NCI-H226 (cell line): ENCODE measurements at places on chromosomes 6 and 20.

DNA sequence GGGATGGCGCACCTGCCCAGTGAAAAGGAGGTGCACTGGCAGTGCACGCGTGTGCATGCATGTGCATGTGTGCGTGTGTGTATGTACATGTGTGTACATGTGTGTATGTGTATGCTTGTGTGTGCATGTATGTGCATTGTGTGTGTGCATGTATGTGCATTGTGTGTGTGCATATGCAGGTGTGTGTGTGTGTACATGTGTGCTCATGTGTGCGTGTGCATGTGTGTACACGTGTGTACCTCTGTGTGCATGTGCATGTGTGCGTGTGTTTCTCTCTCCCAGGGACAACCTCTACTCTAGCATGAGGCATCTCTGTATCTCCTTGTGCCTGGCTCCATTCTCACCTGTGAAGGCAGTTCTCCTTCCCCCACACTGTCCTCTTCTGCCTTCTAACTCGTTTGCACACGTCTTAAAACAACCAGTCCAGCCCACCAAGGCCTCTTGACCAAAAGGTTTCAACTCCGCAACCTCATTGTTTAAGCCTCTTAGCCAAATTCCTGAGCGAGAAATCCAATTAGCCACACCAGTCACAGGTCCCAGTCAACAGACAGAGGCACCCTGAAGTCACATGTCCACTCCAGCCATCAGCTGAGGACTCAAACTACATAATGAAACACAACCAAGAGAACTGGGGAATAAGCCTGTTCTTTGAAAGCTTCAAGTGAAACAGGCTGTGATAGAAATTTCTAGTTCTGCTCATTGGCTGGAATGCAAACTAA is 103.5 kb upstream of the PTPRT start:
- no peak for DNase-seq

DNA sequence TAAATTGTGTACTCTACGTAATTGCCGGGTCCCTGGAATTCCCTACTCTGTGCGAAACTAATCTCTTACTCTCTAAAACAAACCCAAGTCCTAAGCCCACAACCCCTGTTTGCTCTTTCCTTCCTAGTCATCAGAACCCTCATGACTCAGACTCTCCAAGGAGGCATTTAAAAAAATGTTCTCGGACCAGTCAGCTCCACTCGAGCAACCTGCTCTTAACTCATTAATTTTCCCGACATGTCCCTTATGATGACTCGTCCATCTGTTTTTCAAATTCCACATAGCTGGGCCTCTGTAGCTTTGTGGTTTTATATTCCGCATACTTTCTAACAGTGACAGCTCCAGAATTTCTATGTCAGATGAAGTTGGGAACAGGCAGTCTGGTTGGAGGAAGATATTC is 2.6 kb upstream of the MUC22 start:
- peak; percentile 87 for DNase-seq

DNA sequence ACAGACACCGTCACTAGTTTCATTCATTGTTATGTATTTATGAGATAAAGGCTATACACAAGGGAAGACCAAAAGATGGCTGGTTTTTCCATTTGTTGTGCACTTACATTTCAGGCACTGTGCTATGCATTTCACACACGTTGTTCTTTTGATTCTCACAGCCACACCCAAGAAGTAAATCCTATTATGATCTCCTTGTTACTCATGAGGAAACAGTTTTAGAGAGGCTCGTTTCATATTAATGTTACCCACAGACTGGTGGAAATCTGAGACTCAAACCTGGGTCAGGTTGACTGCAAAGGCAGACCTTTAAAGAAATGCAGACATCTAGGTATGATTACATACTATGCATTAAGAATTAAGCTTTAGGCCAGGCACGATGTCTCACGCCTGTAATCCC is 34.9 kb downstream of the SHLD1 start:
- no peak for DNase-seq

DNA sequence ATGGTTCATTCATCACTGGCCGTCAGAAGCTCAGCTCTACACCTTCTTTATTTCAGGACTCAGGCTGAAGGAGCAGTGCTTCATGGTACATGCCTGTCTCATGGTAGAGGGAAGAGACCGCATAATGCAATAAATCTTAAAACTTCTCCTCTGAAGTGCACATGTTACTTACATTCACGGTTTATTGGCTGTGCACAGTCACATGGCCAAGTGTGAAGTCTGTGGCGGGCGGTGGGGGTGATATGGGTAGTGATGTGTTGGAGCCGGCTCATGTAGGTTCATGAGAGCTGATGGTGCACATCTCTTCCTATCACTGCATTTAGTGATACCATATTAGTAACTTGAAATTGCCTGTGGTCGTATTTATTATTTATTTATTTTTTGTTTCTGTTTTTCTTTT is 102.9 kb downstream of the CTNNBL1 start:
- DNase-seq = no peak

- no peak for DNase-seq
Measured at GRCh38 chr6:20159098-20159497, 53.2 kb downstream of the MBOAT1 start.

GRCh38 chr20:8309634-8310033 is 177.6 kb downstream of the PLCB1 start:
- DNase-seq = no peak

- no peak for DNase-seq
Measured at GRCh38 chr6:65299236-65299635, 407.8 kb downstream of the EYS start.

GRCh38 chr6:24245275-24245674 is 112.6 kb downstream of the DCDC2 start:
- DNase-seq = no peak

DNA sequence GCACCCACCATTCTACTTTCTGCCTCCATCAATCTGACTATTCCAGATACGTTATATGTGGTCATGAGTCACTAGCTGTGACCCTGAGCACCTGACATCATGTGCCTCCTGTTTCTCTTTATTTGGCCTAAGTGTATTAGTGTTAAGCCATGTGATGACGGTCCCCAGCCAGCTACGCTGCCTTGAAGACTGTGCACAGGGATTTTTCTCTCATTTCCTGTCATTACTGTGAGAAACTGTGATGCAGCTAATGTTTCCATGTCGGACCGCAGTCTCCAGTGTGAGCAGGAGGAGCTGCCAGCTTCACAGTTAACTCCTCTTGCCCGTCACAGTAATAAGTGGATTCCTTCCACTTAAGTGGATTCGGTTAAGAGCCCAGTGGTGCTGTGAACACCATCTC is 9.9 kb upstream of the SPATS1 start:
- no peak for DNase-seq

GRCh38 chr6:73956305-73956704 is 260.3 kb downstream of the CD109 start:
- DNase-seq = no peak

DNA sequence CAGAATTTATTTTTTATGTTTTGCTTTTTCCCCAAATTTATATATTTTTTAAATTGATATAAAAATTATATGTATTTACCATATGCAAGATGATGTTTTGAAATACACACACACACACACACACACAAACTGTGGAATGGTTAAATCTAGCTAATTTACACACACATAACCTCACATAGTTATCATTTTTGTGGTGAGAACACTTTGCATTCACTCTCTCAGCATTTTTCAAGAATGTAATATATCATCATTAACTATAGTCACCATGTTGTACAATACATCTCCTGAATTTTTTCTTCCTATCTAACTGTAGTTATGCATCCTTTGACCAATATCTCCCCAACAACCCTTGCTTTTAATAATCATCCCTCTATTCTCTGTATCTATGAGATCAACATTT is 52.2 kb downstream of the GFRAL start:
- DNase-seq = peak; percentile 71

DNA sequence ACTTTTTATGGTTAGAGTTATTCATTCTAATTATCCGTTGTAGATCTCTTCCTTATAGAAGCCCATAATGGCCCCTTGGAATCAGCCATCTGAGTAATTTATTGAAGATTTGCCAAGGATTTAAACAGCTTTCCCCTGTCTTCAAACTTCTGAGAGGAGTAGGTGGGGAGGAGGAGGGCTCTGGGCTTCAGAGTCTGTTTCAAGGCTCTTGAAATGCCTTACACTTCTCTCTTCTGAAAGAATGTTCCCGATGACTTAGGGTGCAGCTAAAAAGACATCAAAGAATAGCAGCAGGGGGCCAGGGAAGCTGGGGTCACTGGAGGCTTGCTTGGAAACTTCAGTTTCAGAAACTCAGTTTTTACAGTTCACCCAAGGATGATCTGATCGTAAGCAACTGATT is 165.3 kb downstream of the ZDHHC14 start:
- no peak for DNase-seq

DNA sequence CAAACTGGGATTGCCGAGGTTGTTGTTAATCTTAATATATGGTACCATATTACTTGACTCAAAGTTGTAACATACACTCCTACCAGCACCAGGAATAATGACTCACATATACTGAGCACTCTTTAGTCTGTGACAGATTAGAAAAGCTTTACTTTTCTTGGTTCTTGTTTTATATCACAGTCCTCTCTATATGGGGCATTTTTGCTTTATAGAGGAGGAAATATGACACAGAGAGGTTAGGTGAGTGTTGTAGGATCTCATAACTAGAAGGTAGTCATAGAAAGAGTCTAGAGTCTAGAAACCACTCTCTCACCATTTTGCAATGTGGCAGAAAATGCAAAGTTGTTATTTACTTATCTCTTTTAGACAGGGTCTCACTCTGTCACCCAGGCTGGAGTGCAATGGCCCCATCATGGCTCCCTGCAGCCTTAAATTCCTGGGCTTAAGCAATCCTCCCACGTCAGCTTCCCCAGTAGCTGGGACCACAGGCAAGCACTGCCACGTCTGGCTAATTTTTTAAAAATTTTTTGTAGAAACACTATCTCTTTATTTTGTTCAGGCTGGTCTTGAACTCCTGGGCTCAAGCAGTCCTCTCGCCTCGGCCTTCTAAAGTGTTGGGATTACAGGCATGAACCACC is 13.4 kb downstream of the TRIM38 start:
- no peak for DNase-seq

DNA sequence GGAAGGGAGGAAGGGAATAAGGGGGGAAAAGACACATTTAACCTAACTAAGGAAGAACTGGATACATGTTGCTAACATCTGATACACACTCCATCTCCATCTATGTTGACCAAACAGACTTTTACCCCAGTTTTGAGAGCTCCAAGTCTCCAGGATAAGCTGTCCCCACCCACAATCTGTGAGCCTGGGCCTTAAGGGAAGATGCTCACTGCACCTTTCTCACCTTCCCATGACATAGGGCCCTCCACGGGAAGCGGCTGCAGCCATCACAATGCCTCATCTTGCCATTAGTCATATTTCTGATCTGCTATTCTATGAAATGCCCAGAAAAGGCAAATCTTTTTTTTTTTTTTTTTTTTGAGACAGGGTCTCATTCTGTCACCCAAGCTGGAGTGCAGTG is 126.6 kb upstream of the SALL4 start:
- DNase-seq = no peak

- DNase-seq = peak; percentile 3
Measured at GRCh38 chr6:40894962-40895799, 143.8 kb downstream of the UNC5CL start.

DNA sequence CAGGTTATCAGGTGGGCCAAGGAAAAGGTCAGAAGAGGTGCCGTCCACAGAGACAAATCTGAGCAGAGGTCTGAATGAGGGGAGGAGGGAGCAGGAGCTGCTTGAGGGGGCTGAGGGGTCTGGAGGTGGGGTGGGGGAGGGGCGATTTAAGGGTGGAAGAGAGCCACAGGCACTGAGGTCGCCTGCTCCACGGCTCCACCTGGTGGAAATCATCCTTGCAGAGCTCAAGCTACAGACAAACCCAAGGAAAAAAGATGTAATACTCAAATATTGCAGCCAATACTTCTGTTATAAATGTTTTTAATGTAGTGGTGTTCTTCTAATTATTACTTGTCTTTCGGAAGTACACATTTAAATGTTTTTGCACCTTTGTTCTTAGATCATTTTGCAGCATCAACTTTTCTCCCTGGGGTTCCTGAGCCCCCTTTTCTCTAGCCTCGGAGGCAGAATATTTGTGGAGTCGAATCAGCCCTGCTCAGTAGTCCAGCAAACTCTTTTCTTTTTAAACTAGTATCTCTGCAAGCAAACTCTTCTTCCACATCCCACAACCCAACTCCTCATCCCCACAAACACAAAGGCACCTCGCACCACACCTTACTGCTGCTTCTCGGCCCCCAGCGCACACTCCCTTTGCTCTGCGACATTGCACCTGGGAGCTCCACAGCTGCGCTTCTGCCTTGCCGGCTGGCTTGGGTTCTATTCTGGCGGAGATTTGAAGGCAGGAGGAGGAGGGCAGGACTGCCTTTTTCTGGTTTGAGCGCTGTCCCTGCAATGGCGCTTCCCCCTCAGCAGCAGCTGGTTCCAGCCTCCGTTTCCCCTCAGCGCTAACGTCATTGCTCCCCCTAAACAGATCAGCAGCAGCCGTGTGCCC is 51.0 kb upstream of the TFAP2A start:
- DNase-seq = peak; percentile 29

GRCh38 chr6:155245831-155246230 is 18.0 kb upstream of the CLDN20 start:
- DNase-seq = no peak

GRCh38 chr20:51022803-51023616 is at the start of gene KCNG1:
TSS of gene KCNG1 (minus strand) at chr20:51023107. CDS start at chr20:51010338, 12,769 bp downstream.
- DNase-seq = peak; percentile 43

- DNase-seq = no peak
Measured at GRCh38 chr6:26624557-26624956, 27.8 kb downstream of the ABT1 start.

- DNase-seq = peak; percentile 34
Measured at GRCh38 chr6:19723545-19723944, 113.6 kb upstream of the ID4 start.

DNA sequence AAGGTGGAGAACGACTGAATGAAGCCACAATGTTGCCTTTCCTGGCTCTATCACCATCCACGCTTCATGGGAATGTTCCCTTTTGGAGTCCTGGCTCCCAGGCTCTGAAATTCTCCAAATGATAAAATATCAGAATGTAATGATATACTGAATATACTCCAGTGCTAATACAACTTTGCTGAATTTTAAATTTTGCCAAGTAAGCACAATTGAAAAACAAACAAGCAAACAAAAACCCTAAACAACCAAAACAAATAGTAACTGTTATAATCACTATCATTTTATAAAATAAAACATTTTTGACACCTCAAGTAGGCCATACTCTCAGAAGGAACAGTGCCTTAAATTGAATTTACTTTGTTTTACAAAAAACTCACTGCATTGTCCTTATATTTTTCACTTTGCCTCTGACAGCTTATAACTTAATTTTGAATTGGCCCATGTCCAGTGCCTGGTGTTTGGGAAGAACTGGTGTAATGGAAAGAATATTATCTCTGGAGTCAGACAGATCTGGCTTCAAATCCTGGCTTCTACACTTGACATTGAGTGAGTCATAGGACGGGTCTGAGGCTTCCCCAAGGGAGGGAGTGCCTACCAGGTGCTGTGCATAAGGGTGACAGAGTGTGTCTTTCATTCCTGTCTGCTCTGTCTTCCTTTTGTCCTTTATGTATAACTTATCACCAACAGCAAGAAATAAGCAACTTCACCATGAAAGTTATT is 698.3 kb downstream of the EPM2A start:
- DNase-seq = peak; percentile 43

- DNase-seq = no peak
Measured at GRCh38 chr6:56531839-56532595, 110.7 kb downstream of the DST start.
